H54 (cell line): ENCODE measurements at places on chromosomes 6 and 20.

DNA sequence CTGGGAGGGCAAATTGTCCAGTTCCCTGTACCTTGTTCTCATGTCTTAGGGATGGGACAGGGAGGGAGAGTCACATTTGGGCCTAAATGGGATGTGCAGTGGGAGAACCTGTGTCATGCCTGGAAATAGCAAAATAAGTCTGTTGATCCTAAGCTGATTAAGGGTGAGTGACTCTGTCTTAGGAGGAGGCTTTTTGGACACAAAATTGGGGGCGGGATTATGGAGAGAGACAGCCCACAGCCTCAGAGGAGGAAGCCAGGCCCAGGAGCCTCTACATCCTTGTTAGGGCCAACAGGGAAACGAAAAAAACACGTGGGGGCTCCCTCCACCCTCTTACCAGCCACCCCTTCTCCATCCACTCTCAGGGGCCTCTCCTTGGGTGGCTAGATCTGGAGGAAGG lies 2.2 kb downstream of the KCNB1 start:
- no peak for DNase-seq

- DNase-seq: peak; percentile 73
Measured at GRCh38 chr6:107847844-107848802, 24.0 kb upstream of the SCML4 start.

- DNase-seq: no peak
Measured at GRCh38 chr20:31845300-31845863, at the start of gene FOXS1. TSS of gene FOXS1 (minus strand) at chr20:31845604. CDS start at chr20:31845542, 62 bp downstream.

GRCh38 chr6:148221196-148221979 lies 121.2 kb upstream of the SASH1 start:
- no peak for DNase-seq

- no peak for DNase-seq
Measured at GRCh38 chr6:56032715-56033260, 157.4 kb upstream of the BMP5 start.

DNA sequence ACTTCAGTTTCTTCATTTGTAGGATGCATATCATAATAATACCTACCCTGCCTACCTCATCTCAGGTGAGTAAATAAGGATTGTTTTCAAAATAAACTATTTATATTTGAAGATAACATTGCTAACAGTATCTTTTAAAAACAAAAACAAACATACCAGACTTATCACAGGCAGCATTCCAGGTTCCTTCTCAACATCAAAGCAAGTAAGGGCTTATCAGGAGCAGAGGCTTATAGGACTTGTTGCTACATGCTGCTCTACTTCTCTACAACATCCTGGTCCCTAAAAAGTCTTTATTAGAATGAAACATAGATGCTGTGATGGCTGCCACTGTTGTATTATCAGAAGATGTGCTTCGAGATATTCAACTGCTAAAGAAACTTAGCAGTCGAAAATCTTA lies 149.2 kb upstream of the PRDM1 start:
- DNase-seq: no peak

- no peak for DNase-seq
Measured at GRCh38 chr6:54403096-54403495, 94.9 kb downstream of the TINAG start.

GRCh38 chr6:132749111-132749510 lies 8.6 kb downstream of the VNN2 start:
- no peak for DNase-seq

GRCh38 chr6:32718879-32719278 lies 22.3 kb upstream of the HLA-DQA2 start:
- DNase-seq: no peak

- DNase-seq: no peak
Measured at GRCh38 chr6:659716-660581, 3.0 kb upstream of the HUS1B start.

DNA sequence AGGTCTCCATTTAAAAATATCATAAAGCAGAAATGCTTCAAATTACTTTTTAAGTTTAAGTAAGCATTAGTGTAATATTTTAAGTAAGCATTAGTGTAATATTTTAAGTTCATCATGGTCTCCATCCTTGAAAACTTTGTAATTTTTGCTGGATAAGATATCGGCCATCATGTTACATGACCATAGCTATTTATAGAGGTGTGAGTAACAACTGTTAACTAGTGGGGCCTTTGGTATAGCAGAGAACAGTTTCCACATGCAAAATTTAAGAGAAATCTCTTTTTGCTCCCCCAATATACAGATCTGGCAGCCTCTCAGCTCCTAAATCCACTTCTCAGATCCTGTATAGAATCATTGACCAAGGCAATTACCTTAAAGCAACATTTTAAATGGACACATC lies 468 bp downstream of the TRDN start:
- DNase-seq: no peak

DNA sequence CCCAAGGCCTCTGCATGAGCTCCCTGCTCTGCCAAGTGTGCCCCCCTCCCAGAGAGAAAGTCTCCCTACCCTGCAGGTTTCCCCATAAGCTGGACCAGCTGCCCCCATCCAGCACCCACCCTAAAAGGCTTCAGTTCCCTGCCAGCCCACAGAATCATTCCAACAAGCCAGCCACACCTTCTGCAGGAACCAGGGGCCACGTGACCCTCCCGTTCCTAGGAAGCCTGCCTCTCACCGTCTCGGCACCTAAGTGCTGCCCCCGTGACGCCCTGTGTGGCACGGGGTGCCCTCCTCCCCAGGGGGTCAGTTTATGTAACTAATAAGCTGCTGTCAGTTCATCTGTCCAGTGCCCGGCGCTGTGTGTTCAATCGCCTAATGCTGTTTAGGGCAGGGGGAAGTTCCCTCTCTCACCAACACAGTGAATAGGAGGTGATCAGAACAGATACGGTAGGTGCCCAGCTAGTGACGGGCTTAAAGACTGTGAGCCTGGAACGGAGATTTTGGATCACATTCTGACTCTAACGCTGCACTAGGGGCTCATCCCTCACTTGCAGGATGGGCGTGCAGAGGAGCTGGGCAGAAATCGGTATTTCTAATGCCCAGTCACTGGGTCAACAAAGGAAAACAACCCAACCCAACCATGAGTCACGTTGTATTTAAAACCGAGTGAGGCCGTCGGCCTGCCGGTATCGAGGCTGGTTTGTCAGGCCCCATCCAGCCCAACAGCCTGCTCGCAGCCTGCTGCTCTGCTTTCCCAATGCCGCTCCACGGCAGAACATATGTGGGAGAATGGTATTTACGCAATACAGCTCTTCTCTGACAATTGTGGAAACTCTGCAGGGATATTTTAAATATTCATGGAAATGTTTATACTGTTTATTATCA lies 56.0 kb downstream of the RAMACL start:
- no peak for DNase-seq

- DNase-seq: no peak
Measured at GRCh38 chr6:95515975-95516374, 61.4 kb upstream of the MANEA start.

DNA sequence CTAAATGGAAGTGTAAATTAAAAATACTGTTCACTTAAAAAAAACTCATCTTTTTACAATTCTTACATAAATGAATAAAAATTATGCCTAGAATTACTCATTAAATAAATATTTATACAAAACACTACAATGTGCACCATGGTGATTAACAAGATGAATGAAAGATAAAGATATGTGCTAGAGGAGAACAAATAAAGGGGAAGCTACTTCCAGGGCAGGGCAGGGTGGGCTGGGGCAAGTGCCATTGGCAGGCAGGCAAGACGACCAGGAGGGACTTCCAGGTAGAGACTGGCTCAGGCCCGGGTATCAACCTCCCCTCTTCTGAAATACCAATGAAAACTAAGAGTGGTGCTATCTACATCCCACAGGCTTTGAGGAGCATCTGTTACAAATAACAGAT lies 20.4 kb downstream of the PREP start:
- no peak for DNase-seq

DNA sequence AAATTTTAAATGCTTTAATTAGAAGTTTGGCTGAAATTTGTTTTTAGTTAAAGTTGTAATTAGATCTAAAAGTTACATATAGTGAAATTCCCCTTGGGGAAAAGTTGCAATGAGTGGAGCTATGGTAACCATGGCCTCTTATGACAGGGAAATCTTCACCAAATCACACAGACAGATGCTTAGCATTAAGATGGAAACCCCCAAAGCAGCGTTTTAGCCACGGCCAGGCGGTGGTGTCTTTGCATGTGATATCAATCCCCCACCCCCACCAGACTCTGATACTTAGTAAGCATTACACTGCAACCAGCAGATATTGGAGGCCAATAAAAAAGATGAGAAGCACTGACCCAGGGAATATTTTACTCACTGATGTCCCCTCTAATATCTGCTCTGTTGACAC lies 75.7 kb downstream of the REPS1 start:
- DNase-seq: no peak

- no peak for DNase-seq
Measured at GRCh38 chr6:93278241-93278640, 141.1 kb downstream of the EPHA7 start.

DNA sequence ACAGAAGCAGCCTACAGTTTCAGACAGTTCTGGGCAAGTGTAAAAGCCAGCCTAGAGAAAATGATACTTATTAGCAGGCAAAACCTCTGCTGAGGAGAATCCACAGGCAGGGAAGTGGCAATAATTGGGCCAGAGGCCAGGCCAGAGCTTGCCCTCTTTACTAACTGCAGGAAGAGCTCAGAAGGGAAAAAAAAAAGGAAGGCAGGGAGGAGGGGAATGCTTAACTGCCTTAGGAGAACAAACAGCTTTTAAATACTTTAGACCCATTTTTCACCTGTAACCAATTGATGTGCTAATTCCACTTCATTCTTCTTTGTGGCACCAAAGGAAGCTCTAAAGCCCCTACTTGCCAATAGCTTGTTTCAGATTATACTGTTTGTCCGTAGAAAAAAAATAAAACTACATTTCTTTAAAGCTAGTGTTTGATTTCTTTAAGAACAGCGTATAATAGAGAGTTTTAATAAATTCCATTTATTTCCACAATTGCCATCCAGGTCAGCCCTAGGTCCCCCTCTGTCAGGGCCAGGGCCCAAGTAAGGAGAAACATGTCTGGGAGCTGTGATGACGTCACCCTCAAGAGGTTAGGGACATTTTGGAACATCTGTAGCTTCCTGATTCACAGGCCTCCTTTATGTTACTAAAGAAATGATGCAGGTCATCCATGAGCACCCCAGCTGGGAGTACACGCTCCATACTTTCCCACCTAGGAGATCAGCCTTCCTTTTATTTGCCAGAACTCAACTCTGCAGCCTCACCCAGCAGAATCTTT lies 384.3 kb downstream of the CDC5L start:
- no peak for DNase-seq

DNA sequence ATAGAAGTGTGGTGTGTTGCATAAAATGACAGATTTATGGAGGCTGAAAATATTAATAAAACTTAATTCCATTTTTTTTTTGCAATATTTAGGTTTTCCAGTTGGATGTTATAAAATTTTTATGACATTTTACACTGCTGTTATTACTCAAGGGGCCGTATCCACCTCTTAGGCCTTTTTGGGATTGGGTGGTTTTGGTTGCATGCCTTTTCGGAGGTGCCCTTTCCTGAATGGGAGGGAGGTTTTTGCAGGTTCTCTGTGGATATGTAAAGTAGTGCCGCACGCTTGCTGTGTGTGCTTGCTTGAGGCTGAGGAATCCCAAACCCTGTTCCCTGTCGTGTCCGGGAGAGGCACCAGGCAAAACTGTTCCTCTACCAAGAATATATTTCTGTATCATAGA lies 6.8 kb downstream of the ARID1B start:
- DNase-seq: no peak

DNA sequence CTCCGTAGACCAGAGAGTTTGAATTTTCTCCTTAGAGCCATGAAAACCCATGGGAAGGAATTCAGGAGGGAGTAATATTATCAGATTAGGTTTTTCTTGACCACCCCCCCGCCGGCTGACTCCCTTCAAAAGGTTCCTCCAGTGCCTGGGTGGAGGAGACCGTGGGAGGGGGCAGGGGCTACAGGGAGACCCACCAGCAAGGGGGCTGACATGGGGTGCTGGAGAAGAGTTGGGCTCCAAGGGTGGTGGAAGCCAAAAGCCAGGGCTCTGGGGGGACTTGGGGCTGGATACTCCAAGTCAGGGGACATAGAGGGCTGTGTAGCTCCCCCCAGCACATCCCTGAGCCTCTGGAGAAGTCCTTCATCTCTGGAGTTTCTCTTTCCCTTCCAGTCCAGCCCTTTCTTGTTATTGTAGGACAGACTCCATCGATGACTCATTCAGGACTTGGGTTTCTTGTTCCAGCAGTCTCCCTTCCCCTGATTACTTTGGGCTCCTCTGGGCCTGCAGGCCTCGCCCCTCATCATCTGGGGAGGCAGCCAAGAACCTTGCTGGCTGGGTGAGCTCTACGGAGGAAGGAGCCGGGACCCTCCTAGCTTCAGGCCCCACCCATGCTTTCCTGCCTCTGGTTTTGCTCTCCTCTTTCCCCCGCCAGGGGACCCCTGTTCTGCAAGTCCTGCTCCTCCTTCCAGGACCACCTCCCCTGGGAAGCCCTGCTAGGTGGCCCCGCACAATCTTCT lies 10.5 kb upstream of the KIAA1755 start:
- DNase-seq: peak; percentile 91

DNA sequence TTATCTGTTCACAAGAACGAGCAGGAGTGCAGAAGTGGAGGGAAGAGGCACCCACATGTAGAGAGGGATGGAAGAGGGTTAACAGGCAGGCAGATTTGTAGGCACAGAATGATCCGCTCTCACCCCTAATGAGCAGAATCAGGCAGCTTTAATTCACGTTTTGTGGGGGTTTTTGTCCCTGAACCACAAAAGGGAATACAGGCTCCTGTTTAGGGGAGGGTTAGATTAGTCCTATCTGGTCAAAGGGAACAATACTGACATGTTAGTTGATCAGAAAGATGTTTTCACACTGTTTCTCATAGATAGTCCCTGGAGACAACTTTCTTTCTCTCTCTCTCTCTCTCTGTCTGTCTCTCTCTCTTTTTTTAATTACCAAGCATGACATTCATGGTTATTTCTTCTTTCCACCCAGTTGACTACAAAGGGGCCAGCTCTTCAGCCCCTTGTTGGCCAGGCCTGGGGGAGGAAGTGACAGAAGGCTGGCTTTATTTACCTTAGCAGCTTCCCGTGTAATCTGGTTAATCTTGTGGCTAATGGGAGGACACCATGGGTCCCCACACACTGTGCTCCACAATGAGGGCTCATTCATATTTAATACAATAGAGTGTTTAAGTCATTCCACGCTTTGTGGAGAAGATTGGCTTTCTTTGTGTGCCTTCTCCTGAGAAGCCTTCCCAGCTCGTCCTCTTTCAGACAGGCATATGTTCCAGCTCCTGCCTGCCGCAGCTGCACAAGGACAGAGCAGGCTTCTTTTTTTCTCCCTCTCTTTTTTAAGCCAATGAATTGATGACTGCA lies 958.8 kb downstream of the TFAP2A start:
- no peak for DNase-seq
